ENCODE measurements at places on chromosomes 2 and 18.

GRCh38 chr2:141911485-141912066, 219.2 kb downstream of the LRP1B start:
- no peak for DNase-seq

- no peak for DNase-seq
Measured at GRCh38 chr2:137590102-137590501, 374.2 kb upstream of the HNMT start.

DNA sequence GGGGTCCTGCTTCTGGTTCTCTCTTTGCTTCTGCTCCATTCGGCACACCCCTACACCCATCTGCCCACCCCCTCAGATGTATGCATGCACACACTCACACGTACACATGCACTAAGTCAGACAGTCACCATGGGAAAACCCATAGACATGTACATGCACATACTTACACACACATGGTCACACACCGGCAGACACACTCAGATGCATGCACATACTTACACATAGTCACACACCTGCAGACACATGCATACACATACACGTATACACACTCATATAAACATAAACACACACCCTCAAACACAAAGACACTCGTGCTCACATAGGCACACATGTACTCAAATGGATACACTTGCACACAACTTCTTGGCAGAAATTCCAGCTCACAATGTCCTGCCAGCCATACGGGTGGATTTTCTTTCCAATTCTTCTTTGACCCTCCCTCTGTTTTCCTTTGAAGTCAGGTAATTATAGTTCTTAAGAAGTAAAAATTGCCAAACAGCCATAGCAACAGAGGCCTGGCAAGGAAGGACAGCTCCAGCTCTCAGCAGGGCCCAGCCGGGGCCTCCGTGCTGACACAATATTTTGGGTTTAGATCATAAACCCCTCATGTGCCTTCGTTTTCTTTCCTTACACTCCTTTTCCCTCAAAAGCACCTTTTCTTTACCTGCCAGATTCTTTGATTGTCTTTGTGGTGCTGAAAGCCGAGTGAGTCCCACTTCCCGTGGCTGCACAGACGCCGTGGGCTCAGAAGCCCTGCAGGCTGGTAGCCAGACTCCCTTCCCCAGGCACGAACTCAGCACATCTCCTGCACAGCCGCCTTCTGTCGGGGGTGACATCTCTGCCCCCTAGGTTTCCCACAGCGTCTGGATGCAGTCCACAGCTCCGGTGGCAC, 195.7 kb downstream of the ARL4C start:
- no peak for DNase-seq

GRCh38 chr2:56197816-56198215, 14.0 kb downstream of the CCDC85A start:
- DNase-seq: no peak

DNA sequence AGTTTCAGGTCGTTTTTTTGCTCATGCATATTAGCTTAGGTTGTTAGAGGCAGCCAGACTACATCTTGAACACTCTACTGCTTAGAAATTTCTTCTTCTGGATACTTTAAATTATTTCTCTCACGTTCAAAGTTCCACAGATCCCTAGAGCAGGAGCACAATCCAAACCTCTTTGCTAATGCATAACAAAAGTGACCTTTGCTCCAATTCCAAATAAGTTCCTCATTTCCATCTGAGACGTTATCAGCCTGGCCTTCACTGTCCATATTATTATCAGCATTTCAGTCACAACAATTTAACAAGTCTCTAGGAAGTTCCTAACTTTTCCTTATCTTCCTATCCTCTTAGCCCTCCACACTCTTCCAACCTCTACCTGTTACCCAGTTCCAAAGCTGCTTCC, 50.4 kb upstream of the ERMN start:
- no peak for DNase-seq

- DNase-seq: no peak
Measured at GRCh38 chr2:169741-170140, 94.1 kb downstream of the SH3YL1 start.

DNA sequence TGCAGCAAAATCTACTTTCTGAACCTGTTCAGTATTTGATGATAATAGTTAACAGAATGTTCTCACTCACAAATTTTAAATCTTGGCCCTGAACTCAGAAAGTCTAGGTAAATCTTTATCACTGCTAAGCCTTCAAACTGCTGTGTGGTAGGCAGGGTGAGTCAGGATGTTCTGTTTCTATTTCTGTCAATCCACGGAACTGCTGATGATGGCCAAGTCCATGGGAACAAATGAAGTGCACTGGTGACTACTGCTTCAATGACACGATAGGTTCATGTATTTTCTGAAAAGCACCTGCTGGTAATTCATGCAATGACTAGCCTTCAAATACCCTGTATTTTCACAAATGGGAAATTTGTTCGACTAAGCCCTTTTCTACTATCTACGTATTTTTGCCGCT, 14.2 kb downstream of the NIFK start:
- DNase-seq: no peak

DNA sequence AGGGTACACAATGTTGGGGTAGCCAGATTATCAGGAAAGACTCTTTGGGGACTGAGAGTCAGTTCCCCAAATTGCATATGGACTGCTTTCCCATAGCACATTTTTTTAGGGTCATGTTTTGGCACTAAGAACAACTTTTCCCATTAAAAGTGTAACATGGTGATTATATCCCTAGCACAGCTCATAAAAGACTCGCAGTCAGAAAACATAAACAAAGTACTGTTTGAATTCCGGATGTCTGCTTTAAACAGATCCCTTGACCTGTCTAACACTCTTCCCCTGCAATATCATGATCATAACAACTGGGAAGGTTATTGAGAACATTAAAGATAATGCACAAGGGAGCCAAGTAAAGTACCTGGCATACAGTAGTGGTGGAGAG, 262.2 kb downstream of the ASXL3 start:
- DNase-seq: no peak

DNA sequence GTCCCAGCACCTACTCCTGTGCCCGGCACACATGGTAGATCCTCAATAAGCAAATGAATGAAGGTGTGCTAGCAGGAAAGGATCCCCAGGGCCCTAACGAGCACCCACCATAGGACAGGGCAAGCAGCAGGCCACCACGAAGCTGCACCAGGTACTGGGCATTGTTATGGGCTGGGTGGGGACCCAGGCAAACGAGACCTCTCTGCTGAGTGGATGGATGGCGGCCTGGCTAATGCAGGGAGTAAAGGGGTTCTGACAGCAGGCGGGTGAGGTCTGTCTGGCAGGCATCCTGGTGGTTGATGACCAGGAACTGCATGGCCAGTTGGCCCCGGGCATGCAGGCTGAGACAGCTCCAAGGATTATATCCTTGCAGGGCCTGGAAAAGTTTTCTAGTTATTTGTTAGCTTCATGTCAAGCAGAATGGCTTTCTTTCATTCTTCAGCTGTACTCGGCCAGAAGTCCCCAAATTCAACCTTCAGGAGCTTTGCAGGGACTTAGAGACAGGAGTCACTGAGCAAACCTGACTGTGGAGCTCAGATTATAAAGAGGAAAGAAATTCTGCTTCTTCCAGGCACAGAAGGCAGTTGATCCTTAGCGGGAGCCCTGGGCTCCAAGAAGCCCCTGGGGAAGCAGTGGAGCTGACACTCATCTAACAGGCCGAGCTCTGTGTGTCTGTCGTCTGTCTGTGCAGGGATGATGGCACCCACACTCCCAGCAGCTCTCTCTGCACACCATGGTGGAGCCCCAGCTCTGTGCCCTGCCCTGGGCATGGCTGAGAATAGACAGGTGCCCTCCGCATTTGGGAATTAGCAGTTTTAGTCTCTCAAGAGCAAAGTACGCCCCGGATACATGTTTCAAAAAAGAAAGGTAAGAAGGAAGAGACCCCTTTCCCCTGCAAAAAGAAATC, 51.2 kb downstream of the SDC1 start:
- no peak for DNase-seq

DNA sequence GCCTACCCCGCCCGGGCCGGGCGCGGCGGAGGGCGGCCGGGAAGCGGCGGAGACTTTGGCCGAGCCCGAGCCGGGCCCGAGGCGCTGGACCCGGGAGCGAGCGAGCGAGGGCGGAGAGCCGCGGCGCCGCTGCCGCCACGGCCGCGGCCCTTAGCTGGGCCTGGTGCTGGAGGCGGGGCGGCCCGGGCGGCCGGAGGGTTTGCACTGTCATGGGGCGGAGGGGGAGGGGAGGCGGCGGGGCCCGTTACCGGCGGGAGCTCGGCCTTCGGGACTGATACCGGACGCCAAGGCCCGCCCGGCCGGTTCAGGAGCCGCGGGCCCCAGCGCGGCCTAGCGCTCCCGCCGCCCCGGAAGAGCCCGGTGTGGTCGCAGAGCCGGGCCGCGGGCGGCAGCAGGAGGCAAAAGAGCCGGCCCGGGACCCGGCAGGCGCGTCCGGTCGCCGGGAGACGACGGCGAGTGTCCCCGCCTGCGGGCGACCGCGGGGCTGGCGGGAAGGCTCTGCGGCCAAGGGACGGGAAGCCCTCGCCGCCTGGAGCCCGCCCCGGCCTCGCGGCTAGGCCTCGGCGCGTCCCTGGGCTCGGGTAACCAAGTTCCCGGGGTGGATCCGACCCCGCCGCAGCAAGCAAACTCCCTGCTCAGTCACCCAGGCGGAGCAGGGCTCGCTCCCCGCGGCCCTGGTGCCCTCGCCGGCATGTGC, 697 bp downstream of the KCMF1 start:
- no peak for DNase-seq

DNA sequence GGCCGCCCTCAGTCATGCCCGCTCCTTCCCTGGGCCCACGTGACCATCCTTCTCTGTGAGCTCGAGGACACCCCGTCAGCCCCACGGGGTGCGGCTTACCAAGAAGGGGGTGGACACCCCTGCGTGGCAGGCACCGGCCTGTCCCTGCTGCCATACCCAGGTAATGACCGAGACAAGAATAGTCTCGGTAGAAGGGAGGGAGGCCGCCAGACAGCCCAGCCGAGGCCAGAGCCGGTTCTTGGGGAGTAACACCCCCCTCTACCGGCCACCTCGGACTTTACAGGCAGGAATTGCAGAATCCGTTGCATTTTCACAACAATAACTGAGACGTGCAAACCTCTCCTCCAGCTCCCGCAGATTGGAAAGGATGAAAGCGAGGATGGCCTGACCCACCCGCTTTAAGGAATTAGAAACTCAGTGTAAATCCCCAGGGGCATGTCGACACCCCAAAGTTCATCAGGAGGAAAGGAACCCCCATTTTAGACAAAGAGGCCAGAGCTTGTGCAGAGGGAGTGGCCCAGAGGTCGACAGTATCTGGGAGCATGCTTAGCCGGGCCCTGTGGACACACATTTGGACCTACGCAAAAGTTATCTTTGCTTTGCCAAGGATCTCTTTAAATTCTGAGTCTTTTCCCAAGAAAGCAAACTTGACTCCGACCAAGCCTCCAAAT, 60.1 kb upstream of the GLI2 start:
- DNase-seq: peak; percentile 41

- DNase-seq: no peak
Measured at GRCh38 chr2:209579230-209579749, 155.4 kb downstream of the MAP2 start.

DNA sequence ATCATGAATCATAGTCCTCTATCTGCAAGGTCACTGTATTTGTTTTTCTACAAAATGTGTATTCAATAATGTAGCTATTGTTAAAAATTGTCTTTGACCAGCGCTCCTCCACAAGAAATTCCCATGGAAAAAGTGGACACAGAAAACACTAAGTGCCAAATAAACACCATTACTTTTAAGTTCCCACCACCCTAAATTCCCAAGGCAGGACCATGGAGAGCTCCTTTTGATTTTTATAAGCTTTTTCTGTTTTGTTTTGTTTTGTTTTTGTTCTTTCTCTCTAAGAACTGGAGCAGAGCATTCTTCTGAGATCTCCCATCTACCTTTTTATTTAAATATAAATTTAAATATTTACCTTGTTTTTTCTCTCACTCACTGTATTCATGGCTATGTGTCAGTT, 44.5 kb downstream of the LRATD1 start:
- DNase-seq: no peak

GRCh38 chr2:212532585-212532984, 6.0 kb downstream of the ERBB4 start:
- no peak for DNase-seq

DNA sequence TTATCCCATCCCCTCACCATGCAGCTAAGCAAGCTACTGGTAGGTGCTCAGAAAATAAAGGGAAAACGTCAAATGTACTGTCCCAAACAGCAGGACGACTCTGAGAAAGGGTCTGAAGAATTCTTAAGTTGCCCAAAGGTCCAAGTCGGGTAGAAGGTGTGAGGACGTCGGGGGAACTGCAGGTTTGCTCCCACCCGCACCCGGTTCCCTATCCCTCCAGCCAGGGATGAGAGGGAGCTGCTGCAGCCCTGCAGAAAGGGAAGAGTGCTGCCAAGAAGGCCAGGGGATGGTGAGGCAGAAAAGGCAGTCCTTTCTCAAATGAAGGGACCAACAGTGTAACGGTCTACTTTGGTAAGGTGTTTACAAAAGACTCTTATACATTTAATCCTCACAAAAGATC, 6.9 kb upstream of the UCN start:
- DNase-seq: no peak

DNA sequence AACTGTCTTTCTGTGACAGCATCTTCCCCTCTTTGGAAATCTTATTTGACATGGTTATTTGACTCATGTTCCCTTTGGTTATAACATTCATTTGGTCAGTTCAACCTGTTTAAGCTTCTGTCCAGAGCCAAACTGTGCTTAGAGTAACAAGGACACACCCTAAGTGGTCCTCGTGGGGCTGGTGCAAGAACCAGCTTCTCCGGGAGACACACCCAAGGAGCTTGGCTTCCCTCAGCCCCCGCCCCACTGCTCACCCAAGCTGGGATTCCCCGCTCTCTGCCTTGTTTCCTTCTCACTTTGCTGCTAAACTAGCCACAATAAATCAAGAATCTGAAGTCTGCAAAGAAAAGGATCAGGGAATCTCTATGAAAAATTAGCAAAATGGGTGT, 1.4 kb downstream of the SCYGR3 start:
- no peak for DNase-seq

- no peak for DNase-seq
Measured at GRCh38 chr18:54032412-54032811, 192.1 kb downstream of the MBD2 start.

- DNase-seq: no peak
Measured at GRCh38 chr2:106059416-106060065, 134.6 kb downstream of the UXS1 start.

- DNase-seq: no peak
Measured at GRCh38 chr2:216694082-216694825, 1.1 kb downstream of the IGFBP5 start.

- DNase-seq: no peak
Measured at GRCh38 chr2:64212346-64212745, 68.1 kb upstream of the PELI1 start.

DNA sequence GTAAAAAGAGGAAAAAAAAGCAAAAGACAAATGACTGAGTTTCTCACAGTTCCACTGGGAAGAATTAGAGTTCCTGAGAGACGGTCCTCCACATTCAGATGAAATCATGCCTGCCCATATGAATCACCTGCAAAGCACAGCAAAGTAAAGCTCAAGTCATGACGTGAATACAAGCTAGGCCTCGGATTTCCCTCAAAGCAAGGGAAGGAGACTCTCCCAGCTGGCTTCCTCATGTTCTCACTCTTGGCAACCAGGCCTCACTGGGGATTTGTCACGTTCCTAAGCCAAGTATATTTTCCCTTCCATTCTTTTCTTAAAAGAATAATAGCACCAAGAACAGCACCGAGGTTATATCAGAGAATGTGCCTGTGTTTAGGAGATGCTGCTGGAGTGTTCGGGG, 47.0 kb downstream of the CYP27C1 start:
- no peak for DNase-seq

- no peak for DNase-seq
Measured at GRCh38 chr2:25991965-25992364, 9.7 kb upstream of the KIF3C start.

- DNase-seq: no peak
Measured at GRCh38 chr18:6521803-6522418, 107.2 kb upstream of the L3MBTL4 start.

GRCh38 chr2:58865436-58865835, 624.3 kb upstream of the FANCL start:
- no peak for DNase-seq
